ENCODE measurements at places on chromosomes 2 and 18.

DNA sequence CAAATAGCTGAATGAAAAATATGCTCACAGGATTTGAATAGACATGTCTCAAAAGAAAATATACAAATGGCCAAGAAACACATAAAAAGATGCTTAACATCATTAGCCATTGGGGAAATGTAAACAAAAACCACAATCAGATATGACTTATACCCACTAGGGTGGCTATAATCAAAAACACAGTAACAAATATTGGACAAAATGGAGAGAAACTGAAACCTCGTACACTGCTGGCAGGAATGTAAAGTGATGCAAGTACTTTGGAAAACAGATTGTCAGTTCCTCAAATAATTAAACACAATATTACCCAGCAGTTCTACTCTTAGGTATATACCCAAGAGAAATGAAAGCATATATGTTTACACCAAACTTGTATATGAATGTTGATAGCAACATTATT is 213.0 kb downstream of the PHLPP1 start:
- DNase-seq = no peak

DNA sequence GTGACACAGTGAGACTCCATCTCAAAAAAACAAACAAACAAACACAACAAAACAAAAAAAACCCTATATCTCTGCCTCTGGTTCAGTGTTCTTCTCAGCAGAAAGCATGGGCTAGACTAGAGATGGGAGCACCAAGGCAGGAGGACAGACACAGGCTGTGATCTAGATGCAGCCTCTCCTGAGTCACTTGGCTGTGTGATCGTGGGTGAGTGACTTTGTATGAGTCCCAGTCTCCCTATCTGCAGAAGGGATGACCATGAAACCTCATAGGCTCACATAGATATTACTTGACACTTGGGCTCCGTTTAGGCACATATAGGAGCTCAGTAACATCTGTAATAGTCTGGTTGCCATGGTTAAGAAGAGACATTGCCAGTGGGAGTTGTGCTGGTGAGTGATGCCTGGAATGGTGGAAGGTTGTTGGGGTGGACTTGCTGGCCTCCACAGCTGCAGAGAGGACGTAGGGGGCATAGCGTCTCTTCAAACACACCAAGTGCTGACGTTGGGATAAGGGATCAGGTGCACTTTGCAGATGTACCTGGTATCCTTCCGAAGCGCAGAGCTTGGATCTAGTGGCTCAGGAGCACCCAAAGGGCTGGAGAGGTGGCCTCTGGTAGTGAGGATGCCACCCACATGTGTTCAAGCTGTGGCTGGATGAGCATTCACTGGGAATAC is 318.9 kb upstream of the HS6ST1 start:
- no peak for DNase-seq

DNA sequence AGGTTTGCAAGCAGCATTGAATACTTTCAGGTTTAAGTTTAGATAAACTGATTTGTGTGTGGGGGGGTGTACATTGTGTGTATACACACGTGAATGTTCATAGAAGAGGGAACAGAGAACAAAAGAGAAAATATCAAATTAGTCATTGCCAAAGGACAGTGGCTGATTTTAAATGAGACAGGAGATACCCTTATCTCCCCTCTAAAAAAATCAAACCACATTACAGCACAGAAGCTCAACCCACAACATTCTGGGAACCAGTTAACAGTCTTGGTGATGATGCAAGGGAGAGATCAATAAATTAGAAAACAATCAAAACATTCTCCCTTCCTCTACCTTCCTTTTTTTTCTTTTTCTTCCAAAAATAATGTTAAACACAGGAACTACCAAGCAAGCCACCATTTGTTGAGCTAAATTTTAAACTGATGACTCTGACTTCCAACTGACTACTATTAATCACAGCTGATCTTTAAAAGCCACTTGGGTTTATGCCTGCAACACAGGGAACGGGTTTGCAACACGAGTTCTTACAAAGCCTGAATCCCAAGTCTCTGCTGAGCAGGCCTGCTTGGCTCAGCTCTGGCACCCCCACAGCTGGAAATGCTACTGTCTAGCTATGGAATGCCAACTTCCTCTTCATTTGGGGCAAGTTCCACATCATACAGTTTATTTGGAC is 119.2 kb upstream of the ACVR1C start:
- DNase-seq = no peak

- no peak for DNase-seq
These were observed 15.9 kb downstream of the KIDINS220 start for GRCh38 chr2:8821276-8822217.

GRCh38 chr2:82848285-82848684 is 1610.8 kb downstream of the SUCLG1 start:
- DNase-seq = no peak

DNA sequence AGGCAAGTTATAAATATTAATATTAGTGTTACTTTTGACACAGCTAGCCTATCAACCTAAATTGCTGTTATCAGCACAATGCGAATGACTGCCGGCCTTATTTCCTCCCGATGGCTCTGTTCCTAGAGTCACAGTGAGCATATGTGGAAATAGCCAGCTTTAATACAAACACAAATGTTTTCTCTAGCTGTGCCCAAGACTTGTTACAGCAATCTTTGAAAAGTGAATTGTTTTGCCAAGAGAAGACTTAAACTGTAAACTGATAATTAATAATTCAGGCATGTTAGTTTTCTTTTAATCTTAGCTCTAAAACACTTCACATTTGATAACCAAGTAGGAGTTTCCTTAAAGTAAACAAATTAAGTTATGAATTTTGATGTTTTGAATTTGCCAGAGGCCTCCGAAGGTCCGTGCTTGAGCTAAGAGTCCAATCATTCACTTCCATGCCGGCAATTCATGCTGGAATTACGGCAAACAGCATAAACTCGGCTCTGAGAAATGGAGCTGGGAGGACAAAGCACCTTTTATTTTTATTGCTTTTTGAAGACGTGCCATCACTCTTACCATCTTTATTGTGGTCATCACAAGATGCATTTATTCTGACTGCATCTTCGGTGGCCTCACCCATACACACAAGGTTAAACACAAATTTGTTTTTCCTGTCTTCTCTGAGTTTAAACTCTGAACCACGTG is 184.5 kb upstream of the CWC22 start:
- no peak for DNase-seq

- no peak for DNase-seq
These were observed 281.7 kb upstream of the UBE2E3 start for GRCh38 chr2:180698668-180699067.

DNA sequence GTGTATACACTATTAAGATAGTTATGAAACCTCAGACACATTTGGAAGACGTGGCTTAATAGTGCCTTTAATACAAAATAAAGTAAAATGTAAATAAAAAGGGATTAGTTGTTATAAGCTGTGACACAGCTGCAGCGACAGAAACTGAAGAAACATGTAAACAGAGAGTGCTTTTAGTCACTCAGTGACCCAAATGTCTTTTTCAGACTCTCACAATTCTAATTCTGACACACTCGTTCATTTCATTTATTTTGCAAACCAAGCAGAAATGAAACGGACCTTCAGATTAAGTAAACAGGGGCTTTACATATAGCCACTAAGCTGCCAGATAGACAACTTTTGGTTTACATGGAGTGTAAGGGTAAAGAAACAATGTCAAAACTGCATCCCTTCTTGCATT is 181.0 kb upstream of the ETAA1 start:
- no peak for DNase-seq

GRCh38 chr2:200350850-200351285 is 44.4 kb downstream of the SPATS2L start:
- DNase-seq = no peak

DNA sequence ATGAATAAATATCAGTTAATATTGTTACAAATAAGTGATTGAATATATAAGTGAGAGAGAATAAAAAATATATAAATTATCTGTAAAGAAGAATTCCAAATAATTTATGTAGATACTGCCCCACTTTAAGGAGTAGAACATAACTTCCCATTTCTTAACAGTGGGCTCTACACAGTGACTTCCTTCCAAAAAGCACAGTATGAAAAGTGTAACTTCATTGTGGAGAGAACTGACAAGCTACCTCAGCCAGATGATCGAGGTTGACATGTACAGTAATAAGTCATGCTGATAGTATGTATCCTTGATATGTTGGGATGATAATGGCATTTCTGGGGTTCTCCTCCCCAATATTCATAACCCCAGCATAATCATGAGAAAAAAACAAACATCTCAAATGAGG is 191.9 kb upstream of the FN1 start:
- DNase-seq = no peak
